ENCODE measurements at places on chromosomes 16 and 17.

- DNase-seq, result no peak
Observed at GRCh38 chr16:1816396-1817275, 10.0 kb downstream of the HAGH start.

DNA sequence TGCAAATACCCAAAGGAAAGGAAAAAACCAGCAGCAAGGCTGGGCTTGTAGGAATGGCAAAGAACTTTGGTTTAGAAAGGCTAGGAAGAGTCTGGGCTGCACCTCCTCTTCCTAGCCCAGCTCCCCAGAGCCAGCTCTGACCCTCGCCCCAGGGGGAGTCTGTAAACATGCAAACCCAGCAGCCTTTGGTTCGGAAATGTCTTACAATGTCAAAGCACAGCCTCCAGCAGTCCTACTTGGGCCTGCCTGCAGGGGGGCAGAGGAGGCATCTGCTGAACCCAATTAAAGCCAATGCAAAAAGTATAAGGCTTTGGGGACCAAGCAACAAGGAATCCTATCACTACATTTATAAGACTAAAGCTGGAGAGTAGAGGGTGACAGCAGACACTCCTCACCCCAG, 5.0 kb upstream of the FTSJ3 start:
- DNase-seq, result no peak

DNA sequence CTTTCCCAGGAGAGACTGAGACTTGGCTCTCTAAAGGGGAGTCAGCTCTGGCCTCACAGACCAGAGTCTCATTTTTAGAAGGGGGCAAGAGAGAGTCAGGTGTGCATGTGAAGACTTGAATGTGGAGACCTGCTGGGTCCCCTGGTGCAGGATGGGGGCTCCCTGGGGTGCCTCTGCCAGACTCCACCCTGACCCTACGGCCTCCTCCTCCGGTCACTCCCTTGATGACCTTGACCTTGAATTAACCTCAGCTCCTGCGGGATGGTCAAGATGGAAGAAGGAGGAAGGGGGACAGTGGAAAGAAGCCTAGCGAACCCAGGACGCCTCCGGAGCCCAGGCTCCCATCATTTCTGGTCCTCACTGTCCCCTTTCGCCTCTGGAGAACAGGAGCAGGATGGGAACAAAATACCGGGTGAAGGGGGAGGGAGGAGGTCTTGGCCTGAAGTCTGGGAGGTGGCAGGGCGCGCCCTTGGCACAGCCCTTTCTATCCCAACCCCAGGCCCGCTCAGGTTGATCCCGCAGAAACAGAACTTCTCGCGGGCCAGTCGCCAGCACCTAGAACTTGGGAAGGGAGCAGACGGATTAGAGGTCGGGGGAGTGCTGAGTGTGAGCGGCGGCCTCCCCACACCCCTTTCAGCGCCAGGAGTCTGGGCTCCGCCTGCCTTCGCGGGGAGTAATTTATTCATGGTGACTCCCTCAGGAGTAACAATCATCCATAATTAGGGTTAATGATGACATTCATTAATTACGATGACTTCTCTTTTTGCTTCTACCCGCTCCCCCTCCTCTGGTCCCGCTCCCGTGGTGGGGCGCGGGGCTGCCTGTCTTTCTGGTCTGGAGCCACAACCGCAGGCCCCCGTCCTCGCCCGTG, 1.6 kb downstream of the STAC2 start:
- DNase-seq, result no peak

- DNase-seq, result no peak
Observed at GRCh38 chr16:11139326-11140097, 116.5 kb downstream of the SOCS1 start.

DNA sequence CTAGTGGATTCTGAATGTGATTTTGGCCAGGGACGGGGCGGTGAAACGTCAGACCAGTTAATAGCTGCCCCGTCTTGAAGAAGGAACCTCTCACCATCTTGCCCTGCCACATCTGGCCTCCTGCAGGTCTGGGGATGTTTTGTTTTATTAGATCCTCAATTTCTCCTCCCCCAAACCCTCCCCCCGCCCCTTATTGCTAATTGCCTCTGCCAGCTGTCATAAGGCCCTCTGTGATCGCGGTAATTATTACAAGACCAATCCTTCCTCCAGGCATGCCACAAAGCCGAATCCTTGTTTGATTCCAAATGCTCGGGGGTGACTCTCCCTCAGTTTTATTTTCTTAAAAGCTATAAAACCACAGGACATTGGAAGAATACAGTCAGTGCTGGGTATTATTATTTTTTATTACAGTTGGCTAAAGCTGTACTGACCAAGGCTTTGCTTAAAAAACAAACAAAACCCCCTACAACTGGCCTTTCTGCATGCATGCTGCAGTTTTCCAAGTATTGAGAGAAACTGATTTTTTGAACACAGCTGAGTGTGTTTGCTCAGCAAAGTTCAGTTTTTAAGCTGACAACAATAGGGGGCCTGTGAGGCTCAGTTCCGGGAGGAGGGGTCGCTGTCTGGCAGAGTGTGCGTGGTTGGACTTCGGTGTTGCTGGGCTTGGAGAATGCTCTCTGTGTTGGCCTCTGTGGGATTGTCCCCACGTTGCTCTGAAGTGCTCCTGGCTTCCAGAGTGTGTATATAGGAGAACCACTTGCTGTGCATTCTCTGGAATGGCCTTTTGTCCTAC, 1.7 kb downstream of the KSR1 start:
- no peak for DNase-seq

- no peak for DNase-seq
Observed at GRCh38 chr16:2985893-2986355, 5.7 kb upstream of the PKMYT1 start.

DNA sequence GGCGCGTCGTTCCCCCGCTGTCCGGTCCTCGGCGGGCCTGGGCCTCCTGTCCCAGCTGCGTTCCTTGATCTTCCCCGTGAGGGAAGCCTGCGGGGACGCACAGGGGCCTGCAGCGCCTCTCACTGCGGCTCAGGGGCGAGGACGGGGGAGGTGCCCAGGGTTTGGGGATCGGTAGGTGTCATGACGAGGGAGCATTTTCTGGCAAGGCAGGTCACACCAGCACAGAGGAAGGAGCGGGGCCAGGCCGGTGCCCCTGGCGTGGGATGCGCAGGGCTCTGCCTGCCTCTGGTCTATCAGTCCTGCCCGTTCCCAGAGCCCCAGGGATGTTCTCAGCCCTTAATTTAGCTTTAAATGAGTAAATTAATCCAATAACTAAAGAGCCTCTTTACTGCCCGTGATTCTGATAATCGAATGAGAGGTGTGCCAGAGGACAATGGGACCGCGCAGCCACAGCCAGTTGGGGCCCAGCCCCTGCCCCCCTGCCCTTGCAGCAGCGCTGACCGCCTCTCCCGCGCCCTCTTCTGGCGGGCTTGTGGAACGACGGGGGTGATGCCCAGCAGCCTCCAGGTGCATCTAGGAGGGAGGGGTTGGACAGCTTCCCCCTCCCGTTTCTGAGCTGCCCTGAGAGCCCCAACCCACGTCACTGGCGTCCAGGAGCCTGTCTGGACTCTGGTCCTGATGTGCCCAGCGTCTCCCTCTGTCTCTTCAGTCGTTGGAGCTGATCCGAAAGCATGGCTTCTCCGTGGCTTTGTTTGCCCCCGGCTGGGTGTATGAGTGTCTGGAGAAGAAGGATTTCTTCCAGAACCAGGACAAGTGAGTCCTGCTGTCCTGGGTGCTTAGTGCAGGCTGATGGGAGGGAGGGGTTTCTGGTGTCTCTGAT, 7.9 kb downstream of the ENGASE start:
- peak; percentile 77 for DNase-seq

DNA sequence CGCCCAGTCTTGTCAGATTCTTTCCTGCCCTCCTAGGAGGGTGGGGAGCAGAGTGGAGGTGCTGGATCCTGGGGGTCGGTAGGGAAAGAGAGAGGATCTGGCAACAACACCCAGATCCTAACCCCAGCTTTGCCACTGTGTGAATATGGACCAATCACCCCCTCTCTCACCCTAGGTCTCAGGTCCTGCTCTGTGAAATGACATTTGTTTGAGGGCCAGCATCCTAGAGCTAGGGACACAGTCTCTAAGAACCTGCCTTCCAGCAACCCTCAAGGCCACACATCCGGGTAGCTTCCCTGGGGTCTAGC, 28.4 kb upstream of the MAP3K14 start:
- no peak for DNase-seq

GRCh38 chr17:561116-561515, 153.5 kb downstream of the VPS53 start:
- DNase-seq, result peak; percentile 40

GRCh38 chr17:38325221-38325851, 18.4 kb downstream of the GPR179 start:
- no peak for DNase-seq

GRCh38 chr16:88377961-88378360, 4.8 kb upstream of the ZNF469 start:
- DNase-seq, result no peak

GRCh38 chr17:59373882-59374495, 42.5 kb downstream of the YPEL2 start:
- no peak for DNase-seq

DNA sequence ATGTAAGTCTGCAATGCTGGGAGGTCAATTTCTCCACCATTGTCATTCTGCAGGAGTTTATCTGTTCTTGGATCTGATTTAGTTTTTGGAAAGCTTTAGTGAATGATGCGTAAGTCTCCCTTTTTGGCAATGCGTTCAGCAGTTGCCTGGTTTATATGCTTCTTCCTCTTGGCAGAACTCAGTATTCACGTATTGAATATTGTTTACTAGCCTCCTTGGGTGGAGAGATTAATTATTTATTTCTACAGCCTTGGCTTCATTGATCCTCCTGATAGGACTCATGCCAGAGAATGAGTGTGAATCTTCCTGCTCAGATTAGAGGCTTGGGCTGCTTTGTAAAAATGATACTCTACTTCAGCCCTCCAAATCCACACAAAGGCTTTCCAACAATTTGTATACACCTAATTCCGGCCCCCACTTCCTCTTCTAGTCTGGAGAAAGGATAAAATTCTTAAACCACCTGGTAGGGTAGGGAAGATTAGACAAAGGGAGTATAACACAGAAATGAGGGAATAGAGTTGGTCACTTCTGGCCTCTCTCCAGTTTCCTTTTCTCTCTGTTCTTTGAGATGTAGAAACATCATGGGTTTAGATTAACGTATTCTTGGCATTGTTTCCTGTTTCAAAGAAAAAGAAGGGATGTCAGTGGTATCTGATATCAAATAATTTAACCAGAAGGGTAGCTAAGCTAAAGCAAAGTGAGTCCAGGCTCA, 929.8 kb downstream of the KCNJ2 start:
- DNase-seq, result no peak

GRCh38 chr17:10499950-10500349, 18.4 kb downstream of the MYH1 start:
- no peak for DNase-seq

DNA sequence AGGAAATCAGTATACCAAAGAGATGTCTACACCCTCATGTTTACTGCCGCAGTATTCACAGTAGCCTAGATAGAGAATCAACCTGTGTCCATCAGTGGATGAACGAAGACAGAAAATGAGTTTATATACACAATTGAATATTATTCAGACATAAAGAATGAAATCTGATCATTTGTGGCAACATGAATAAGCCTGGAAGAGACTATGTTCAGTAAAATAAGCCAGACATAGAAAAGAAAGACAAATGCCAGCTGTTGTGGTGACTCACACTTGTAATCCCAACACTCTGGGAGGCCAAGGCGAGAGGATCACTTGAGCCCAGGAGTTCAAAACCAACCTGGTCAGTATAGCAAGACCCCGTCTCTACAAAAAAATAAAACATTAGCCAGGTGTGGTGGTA, 16.1 kb downstream of the NUDT16L1 start:
- no peak for DNase-seq

- DNase-seq, result no peak
Observed at GRCh38 chr16:56977216-56977615, 12.1 kb upstream of the NLRC5 start.

DNA sequence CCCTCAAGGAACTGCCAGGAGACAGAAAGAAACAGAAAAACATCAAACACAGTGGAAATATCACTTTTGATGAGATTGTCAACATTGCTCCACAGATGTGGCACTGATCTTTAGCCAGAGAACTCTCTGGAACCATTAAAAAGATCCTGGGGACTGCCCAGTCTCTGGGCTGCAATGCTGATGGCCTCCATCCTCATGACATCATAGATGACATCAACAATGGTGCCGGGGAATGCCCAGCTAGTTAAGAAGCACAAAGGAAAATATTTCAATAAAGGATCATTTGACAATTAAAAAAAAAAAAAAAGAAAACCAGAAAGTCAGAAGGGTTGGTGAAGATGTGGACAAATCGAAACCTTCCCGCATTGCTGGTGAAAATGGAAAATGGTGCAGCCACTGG, 14.9 kb upstream of the CHMP6 start:
- DNase-seq, result no peak

- DNase-seq, result no peak
Observed at GRCh38 chr17:68297195-68297594, 5.9 kb downstream of the ARSG start.

DNA sequence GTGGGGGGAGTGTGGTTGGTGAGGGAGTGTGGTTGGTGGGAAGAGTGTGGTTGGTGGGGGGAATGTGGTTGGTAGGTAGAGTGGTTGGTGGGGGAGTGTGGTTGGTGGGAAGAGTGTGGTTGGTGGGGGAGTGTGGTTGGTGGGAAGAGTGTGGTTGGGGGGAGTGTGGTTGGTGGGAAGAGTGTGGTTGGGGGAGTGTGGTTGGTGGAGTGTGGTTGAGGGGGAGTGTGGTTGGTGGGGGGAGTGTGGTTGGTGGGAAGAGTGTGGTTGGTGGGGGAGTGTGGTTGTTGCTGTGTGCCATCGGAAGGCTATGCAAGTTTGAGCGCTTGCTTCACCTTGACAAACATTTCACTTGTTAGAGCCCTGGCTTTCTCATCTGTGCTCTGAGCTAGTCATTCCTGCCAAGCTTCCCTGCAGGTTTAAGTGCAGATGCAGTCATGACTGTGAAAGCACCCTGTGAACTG, 20.1 kb downstream of the MINK1 start:
- DNase-seq, result no peak

- DNase-seq, result no peak
Observed at GRCh38 chr17:44915321-44915726, at the start of gene GFAP. Gene GFAP (minus strand): TSS chr17:44915500. CDS start chr17:44915486, 14 bp downstream.

DNA sequence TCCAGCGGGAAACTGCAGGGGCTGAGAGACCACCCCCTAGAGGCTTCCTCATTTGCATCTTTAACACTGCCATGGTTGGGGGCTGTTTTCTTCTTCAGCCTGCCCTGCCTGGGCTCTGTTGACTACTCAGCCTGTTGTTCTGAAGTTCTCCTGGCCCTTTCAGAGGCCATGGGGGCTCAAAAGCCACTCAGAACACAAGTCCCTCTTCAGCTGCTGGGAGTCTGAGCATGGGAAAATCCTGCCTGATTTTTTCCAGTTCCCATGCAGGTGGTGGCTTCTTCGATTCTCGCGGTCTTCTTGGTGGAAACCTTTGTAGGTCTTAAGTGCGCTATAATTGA, 36.3 kb downstream of the PLCG2 start:
- no peak for DNase-seq
